Metanephros (tissue), 2 donors: ENCODE measurements at places on chromosomes 13 and 19. TPM values are rescaled to one million over a fixed set of nuclear protein-coding genes. Genes with fewer than 3 reads are reported as not detected.

ZNF135 gene
- 18.4 TPM for total RNA-seq

PINLYP gene
- total RNA-seq: 9.5 TPM

NLRP11 gene
- total RNA-seq: 0.18 TPM

ANKRD24 gene
- 1.9 TPM for total RNA-seq

CEACAM18 gene
- total RNA-seq: not detected

FIZ1 gene
- 9.2 TPM for total RNA-seq
